ENCODE measurements at places on chromosomes 1 and 21. TPM values are rescaled to one million over a fixed set of nuclear protein-coding genes. Genes with fewer than 3 reads are reported as not detected.

The GNAT2 gene
- 0.33 TPM for total RNA-seq

The TMEM51 gene
- 7.9 TPM for total RNA-seq

The ADCY10 gene
- under 0.01 TPM for total RNA-seq

The FCRL1 gene
- total RNA-seq, result not detected

The CSF3R gene
- 0.11 TPM for total RNA-seq

The MAEL gene
- total RNA-seq, result not detected

The NTMT2 gene
- not detected for total RNA-seq
